Fibroblast of skin of right quadriceps (primary cell): ENCODE measurements at places on chromosomes 12 and 14.

DNA sequence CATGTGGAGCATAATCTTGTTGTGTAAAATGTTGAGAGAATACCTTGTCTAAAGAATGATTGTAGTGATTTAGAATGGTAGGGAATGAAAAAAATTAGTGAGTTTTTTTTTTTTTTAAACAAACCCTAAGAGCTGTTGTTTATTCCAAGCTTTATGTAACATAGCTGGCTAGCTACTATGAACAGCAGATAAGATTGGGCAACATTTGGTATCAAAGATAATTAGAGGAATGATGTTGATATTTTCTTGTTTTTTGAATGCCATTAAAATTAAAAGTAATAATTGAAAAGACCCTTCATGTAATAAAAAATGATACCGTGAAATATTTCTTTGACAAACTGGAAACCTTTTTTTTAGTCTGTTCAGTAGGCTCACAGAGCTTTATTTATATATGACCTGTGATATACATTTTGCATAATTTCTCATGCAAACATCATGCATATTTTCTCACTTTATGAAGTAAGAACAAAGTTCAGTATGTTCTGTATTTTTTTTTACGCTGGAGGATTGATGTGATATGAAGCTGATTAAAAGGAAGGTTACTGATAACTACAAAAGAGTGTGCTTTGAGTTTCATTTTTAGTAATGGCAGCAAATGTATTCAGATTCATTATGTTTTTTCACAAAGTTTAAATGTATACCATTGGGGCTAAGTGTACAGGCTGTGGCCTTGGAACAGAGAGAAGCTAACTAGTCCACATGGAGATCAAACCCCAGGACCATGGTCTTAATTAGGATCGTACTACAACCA is 8.1 kb downstream of the CPSF6 start:
- no peak for DNase-seq

DNA sequence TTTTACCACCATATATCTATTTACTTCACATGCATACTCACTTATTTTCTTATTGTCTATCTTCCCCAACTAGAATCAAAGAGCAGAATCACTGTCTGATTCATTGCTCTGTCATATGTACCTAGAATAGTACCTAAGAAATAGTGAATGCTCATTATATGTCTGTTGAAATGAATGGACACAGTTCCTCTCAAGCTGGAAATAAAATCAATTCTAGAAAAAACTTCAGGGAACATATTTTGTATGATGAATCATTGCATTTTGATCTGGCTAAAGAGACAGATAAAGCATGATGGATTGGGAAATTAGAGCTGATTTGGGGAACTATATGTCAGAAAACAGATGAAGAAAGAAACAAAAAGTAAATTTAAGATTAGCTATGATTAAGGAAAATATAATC is 623.3 kb downstream of the C12orf50 start:
- DNase-seq: no peak

- no peak for DNase-seq
Observed at GRCh38 chr12:52568111-52568510, 5.5 kb downstream of the KRT74 start.

GRCh38 chr12:115245020-115245419 is 561.0 kb upstream of the TBX3 start:
- DNase-seq: no peak

DNA sequence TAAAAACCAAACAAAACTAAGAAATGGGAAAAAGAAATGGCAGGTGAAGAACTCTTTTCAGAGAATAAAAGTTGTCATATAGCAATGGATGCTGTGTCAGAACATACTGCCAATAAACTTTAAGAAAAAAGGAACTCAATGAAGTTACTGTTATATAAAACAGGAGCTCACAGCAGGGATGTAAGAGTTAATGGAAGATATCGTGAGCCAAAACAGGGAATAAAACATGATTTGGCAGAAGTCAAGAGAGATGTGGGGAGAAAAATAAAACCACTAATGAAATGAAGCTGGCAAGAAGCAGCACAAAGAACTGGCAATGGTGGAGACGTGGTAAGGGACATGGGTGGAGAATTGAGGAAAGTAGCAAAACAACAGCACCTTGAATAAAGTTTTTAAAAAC is 61.0 kb downstream of the TAOK3 start:
- DNase-seq: no peak

- DNase-seq: peak; percentile 38
Observed at GRCh38 chr12:67042697-67043131, 226.4 kb upstream of the CAND1 start.

DNA sequence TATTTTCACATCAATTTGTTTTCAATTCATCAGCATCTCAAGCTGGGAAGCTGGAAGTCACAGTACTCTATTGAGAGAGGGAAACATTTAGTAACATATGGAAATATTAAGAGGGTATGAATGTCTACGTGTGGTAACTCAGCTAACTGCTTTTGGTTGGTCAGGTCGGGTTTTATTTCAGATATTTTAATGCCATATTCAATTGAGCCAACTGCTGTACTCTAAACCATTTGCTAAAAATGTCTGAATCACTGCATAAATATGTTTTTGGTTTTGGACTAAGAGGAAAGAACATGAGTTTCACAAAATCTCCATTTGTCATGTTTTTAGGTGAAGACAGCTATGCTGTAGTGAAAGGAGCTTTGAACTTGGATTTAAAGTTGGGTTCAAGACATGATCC is 18.9 kb upstream of the PPFIBP1 start:
- peak; percentile 93 for DNase-seq

- no peak for DNase-seq
Observed at GRCh38 chr12:104668274-104668718, 211.5 kb downstream of the CHST11 start.

DNA sequence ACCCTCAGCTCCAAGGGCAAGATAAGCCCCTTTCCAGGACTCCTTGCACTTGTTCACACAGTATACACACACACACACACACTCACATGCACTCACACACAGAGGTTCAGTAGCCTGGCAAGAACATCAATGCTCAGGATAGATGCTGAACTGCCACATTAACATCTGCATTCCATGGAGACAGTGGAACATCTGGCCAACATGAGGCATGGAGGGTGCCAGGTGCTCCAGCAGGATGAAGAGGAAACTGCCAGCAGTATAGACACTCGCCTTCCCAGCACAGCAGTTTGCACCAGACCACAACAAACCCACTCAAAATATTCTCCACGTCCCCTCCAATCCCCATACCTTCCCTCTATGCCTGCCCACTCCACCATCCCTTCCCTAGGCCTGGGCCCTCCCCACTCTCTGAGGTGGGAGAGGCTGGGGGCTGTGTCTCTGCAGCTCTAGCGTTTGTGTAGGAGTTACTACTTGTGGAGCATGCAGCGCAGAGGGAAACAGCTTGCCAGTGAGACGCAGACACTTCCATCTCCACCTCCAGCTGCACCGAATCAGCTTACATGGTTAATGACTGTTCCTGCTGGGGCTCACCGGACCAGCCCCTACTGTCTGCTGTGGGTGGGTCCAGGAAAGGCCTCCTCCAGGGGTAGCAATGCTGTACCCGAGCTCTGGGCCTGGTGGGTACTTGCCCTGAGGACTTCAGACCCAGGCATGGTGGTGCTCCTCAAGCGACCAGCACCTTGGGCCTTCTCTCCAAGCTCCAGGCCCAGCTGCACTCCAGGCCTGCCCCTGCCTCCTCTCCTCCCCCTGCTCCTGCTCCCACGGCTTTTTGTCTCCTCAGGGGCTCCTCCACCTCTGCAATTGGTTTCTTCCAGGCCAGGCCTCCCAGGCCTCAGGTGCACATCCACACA is 18.6 kb upstream of the PLEKHG3 start:
- DNase-seq: no peak

- DNase-seq: peak; percentile 59
Observed at GRCh38 chr14:99654235-99654985, 9.5 kb downstream of the HHIPL1 start.

DNA sequence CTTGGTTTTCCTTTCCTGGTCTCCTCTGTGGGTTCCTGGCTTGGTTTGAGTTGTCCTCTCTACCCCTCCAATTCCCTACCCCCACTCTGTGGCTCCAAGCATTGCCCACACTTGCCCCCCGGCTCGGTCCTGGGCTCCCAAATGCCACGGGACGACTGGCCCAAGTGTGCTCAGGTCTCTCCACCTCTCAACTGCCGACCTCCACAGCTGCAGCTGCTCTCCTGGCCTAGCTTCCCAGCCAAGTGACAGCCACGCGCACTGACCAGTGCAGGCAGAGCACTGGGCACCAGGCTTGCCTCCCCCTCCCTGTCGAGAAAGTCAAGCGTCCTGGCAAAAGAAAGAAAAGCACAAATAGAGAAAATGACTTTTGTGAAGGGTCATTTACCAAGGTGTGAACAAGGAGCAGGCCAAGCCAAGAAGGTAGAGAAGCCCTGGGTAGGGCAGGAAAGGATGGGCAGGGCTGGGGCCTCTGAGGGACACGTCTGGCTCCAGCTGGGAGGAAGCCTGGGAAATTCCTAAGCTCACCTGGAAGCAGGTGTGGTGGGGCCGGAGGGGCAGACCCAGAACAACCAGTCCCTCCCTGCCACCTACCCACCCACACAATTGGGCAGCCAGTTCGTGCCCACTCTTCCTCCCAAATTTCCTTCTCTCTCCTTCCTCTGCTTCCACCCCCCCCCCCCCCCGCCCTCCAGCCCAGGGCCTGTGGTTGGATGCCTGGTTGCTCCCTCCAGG is 1.8 kb upstream of the CEP170B start:
- no peak for DNase-seq

- no peak for DNase-seq
Observed at GRCh38 chr12:13099844-13100604, 3.4 kb downstream of the GSG1 start.

GRCh38 chr12:116863275-116863767 is 17.9 kb downstream of the HRK start:
- peak; percentile 48 for DNase-seq

DNA sequence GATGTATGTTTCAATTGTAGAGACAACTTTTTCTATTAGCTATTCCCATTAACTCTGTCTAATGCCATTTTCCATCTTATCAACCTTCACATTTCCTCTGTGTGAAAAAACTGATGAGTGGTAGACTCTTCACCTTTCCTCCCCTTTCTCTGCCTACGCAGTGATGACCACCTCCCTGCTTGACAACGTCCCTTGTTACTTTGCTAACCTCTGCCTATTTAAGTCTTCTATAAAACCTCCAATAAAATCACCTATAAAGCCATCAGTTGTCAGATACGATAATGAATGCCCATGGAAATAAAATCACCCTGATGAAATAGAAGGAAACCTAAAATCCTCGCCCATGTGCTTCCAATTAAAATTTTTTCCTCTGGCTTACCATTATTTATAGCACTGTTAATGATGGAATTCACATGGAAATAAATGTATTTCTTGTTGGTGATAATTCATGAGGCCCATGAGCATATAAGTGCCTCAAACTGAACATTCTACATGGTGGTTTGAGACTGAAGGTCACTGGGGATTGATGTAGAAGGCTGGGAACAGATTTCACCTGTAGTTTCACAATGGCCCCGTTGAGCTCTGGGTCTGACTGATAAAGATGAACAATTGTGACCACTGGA is 1454.0 kb upstream of the SEL1L start:
- DNase-seq: peak; percentile 61

- no peak for DNase-seq
Observed at GRCh38 chr14:89165189-89166181, 251.5 kb downstream of the FOXN3 start.

GRCh38 chr12:80184926-80185325 is 85.6 kb downstream of the OTOGL start:
- DNase-seq: no peak

DNA sequence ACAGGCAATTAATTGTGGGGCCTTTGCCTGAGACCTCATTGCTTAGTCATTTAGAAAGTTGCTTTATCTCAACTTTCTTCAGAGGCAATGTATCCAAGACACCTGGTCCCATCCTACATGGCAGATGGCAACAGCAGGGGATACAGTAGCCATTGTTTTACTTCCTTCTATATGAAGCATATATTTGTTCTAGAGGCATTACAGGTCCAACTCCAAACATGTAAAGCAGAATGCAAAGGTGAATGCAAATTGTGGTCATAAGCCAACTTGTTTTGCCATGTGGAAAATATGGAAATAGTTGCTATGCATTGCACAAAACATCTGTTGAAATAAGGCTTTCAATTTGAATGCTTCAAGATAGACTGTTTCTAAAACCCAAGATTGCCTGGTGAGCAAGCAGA is 109.8 kb upstream of the BCAT1 start:
- no peak for DNase-seq

DNA sequence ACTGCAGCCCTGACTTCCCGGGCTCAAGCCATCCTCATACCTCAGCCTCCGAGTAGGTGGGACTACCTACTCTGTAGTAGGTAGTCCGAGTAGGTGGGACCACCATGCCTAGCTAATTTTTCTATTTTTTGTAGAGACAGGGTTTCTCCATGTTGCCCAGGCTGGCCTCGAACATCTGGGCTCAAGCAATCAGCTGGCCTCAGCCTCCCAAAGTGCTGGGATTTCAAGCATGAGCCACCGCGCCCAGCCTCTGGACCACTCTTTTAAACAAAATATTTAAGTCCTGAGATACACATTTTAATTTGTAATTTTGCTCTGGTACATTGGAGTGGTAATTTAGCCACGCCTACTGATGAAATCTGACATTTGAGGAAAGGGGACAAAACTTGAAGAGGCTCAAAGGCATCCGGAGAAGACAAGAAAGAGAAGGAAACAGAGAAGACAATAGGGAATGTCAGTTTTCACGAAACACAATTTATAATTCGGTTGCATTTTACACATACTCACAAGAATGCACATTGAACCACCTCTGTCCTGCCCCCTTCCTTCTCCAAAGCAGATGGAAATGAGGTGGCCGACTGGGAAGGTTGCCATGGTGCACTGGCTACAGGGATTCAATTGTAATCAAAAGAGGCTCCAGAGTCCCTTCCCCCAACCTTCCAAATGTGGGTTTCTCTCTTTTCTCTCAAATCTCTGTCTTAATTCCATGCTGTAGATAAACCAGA is 9.7 kb upstream of the TUBA1A start:
- DNase-seq: peak; percentile 93
